ENCODE measurements at places on chromosomes 1 and 21.

DNA sequence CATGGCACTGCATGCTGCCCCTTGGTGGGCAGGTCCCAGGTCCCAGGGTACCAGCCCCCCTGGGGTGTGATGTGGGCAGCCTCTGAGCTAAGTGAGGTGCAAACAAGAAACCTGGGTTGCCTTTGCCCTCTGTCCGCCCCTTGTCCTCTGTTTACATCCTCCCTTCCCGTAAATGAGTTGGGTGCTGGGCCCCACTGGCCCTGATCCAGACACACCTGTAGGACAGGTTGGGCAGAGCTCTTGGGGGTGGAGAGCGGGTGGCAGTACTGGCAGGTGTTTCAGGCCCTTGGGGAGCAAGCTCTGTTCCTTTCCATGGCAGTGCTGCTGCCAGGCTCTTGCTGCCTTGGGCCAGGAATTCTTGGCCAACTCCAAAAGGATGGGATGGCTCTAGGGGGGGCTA is 35.8 kb downstream of the ELF3 start:
- no peak for DNase-seq

DNA sequence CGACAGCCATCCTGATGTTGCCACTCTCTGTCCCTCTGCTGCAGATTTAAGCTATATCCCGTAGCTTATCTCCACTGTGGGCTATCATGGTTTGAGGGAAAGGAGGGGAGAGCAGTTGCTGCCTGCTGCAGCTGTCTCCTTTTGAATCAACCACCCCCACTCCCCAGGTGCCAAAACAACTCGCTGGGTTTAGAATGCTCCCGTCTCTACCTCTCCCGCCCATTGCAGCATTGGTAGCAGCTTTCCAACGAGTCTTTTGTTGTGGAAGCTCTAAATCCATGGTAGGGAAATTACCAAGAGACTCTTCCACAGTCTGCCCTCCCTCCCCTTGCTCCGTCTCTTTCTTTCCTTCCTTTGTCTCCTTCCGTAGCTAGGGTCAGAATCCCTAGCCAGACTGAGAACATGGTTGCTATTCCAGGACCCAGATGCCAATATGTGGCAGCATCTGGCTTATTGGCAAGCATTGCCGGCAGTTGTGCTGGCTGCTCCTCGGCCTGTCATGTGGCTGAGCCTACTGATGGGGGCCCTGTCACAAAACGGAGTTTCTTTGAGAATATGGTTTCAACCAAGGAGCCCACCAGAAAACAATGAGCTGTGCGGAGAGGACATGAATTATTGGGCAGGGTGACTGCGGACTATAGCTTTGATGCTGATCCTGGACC is 230.7 kb downstream of the RPS6KC1 start:
- no peak for DNase-seq

DNA sequence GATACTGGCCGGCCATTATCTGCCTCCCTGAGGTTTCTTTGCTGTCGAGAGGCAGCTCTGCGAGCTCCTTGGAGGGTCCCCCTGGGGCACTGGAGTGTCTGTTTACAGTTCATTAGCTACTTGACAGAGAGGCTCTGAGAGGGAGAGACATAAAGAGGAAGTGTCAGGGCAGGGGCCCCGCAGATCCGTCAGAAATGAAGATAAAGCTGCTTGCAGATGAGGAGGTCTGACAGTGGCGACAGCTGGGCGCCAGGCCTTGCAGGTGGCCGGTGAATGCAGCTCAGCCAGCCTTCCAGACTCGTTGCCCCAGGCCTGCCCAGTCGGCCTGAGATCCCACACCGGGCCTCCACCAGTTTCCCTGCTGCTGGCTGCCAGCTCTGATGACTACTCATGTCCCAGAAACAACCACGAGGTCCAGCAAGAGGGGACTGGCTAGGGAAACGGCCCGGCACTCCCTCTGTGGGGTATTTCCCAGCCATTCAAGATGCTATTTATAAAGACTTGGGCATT is 84.7 kb downstream of the DISP3 start:
- DNase-seq, result no peak

- DNase-seq, result no peak
These were observed 87.4 kb upstream of the CLDN14 start for GRCh38 chr21:36567216-36567885.

DNA sequence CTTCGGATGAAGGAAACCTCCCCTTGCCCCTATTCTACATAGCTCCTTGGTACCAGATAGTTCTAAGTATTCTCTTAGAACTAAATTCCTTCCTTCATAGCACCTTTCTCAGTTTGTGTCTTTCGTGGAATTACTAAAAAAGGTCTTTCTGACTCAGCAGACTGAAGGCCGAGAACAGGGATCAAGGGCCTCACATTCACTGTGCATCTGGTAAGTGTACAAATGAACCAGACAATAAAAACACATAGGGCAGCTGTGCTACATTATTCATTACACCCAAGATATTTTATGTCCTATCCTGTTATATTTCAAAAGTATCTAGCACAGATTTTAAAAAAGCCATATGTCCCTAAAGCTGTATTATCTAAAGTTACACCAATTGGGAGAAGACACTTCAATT is 62.9 kb upstream of the HP1BP3 start:
- DNase-seq, result no peak

- DNase-seq, result no peak
These were observed 101.5 kb upstream of the COL24A1 start for GRCh38 chr1:86258101-86258500.

DNA sequence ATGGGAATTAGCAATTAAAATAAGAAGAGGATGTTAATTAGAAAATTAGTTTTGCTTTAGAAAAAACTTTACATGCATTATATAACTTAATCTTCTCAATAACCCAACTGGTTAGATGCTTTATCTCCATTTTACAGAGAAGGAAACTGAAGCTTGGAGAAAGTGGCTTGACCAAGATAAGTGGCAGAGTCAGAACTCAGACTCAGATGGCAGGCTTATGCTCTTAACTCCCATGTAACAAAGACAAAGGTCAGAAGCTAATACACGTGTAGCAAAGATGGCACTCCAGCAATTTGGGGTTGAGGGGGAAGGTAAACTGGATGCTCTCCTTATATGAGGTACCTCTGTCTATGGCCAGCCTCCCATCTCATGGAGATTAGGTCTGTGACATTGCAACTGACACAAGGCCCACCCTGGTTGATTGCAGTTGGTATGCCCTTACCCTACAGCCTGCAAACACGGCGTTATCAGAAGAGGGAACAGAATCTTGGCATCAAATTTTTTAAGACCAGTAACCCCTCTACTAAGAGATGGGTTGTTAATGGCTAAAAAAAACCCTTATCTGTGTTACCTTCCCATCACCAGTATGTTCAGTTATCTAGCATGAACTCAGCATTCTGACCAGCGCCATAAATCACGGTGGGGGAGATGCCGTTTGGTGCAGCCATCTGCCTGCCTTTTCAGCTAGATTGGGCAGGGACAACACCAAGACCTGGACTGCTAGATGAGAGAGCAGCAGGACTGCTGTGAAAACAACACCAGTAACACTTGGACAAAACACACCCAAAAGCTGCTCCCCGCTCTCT is 97.0 kb downstream of the UBR4 start:
- DNase-seq, result no peak

DNA sequence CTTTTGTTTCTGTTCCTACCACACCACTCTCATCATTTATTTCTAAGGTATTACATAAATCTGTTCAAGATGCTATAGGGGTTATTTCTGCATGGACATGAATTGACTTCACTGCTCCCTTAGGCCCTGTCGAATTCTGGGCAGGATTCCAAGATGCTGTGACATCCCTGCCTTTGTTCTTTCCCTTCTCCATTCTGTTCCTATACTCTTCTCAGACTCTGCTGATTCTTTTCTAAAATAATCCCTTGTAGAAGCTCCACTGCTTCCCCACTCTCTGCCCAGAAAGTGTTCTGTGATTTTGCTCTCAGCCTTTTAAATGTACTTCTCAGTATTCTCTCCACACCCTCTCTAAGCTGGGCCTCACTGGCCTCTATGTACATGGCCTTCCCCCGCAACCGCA is 99.2 kb downstream of the PHTF1 start:
- no peak for DNase-seq

- DNase-seq, result peak; percentile 42
These were observed 102.5 kb downstream of the KCNN3 start for GRCh38 chr1:154767315-154768240.

GRCh38 chr1:201496296-201496690 is 10.6 kb downstream of the CSRP1 start:
- no peak for DNase-seq
